Activated gamma-delta T cell treated with Interleukin-2 at 50 U/mL for 16 hours (primary cell): ENCODE measurements at places on chromosomes 12 and 14.

DNA sequence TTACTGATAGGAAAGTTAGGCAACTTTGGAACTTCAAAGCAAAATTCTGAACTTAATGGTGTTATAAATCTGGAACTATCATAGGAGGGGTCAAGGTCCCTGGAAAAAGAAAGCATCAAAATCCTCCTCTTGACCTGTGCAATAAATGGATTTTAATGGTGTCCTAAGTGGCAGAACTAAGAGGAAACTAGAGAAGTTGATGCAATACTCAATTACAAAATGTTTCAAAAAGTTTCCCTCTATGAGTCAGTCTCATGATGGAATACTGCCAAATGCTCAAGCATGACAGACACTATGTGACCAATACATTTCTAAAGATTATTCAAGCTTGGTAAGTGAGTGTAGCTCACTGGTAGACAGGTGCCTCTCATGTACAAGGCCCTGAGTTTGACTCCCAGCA is 47.7 kb upstream of the ERGIC2 start:
- DNase-seq = no peak

GRCh38 chr14:65239143-65239937 is 137.0 kb upstream of the MAX start:
- DNase-seq = no peak

DNA sequence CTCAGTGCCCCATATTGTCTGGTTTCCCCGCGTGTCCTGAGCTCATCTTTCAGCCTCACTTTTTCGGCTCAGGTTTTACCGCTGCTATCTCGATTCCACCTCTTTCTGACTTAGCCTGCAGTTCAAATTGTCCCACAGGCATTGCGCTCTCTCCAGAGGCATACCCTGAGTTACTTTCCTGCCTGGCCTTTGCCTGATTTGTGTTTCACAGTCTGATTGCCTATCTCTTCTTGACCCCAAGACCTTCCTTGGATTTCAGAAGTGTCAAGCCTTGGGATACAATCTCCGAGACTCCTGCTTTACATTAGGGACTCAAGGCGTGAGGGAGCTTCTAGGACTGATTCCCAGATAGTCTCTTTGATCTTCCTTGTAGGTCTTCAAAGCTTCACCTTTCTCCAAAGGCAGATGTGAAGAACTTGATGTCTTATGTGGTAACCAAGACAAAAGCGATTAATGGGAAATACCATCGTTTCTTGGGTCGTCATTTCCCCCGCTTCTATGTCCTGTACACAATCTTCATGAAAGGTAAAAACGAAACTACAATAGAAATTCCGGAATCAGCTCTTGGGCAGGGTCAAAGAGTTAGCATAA is 629 bp downstream of the LETMD1 start:
- no peak for DNase-seq

DNA sequence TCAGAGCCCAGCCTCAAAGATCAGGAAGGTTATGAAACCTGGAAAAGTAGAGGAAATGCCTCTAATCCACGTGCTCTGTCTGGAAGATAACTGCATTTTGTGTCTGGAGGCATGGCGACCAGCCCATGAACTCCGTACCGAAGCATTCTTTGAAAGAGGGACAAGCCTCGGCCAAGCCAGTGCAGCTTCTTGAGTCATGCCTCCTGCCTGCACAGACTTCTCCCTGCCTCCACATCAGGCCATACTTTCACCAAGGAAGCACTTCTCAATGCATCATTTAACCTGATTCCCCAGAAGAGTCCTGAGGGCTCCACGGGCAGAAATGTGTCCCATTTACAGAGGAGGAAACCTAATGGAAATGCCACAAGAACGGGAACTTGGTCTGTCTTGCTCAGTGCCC is 3.4 kb downstream of the ACTN1 start:
- DNase-seq = no peak

GRCh38 chr12:87793131-87793530 is 236.1 kb downstream of the C12orf50 start:
- DNase-seq = no peak

DNA sequence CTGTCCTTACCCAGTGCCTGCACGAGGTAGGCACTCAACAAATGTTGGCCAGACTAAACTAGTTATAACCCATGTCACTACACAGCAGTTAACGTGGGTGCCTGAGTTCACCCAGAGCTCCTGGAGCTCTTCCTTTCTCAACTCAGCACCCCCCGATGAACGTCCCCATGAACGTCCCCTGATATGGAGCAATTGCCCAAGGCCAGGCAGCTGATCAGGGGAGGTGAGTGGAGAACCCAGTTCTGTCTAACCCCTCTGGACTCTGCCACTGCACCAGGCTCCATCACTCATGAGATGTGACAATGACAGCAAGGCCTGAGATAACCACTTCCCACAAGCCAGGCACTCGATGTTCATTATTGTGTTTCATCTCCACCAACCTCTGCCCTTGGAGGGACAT is 199.0 kb downstream of the BCL11B start:
- DNase-seq = no peak

DNA sequence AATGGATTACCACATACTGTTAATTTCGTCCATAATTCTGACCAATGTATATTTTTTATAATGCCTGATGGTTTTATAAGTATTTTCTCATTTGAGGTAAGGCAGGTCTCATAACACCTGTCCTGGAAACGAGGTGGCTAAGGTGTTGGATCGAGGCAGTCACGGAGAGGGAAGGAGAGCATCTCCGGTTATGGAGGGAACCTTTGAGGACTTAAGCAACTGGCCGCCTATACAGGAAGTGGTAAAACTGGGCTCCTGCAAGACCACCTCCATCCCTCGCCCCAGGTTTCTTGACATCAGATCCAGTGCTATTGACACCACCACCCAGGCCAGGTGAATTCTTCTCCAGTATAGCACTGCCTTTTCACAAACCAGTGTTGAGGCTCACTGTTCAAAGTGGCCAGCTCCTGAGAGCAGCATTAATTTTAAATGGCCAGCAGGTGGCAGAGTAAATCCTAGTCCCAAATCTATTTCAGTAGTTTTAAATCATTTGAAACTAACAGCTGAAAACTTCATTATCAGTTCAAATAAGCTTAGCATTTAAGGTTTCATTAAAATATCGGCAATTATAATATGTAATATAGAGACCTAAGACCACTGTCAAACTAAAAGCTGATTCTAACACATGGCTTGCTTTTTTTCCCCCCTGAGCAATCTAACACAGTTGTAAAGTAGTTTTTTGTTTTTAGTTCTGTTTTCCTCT is 100.8 kb downstream of the PPM1A start:
- DNase-seq = peak; percentile 11

DNA sequence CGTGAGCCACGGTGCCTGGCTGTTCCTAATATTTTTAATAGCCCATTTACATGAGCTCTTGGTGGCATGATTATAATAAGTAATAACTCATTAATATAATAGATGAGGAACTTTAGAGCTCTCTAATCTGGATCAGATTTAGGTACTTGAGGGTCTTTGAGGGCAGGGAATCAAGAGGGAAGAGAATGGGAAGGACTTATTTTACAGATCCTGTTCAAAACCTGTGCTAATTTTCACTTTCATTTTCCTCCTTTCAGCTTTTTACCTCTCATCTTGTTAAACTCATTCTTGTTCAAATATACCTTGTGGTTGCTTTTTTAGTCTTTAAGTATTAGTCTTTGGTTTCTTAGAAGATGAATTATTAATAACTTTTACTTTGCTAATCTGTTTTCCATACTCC is 5.6 kb downstream of the NECAP1 start:
- no peak for DNase-seq

DNA sequence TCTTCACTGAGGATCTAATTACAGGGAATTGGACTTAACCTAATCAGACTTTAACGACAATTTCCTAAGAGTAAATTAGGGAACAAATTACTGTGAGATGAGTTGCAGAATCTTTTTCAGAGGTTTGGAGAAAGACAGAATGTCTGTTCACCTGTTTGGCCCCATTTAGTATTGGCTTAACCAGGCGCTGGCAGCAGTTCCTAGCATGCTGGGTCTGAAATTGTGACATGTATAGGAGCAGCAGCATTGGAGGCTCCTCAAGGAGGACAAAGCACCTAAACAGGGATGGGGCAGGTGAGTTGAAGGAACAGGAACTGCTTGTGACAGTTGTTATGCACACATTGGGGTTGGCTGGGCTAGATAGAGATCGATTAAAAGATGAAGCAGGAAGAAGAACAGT is 51.0 kb downstream of the KCNMB4 start:
- DNase-seq = no peak

DNA sequence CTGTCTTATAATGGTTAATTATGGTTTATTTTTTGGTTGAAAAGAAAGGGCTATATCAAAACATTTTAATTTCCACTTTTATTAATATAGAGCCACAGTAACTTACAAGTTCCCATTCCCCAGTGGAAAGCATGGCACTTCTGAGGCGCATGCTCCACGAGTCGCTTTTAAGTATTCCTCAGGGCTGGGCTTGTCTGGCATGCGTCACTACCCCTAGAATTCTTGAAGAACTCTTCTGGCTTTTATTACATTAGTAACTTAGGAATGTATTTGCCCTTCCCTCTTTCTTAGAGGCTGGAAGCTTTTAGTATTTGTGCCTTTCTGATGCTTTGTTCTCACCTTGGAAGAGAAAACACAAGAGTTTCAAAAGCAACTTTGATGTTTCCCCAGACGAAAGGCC is 81.1 kb downstream of the ESR2 start:
- DNase-seq = no peak

- no peak for DNase-seq
Measured at GRCh38 chr14:52402812-52403526, 88.9 kb downstream of the PTGER2 start.

GRCh38 chr14:92586963-92587699 is 73.5 kb downstream of the RIN3 start:
- DNase-seq = peak; percentile 18

- no peak for DNase-seq
Measured at GRCh38 chr12:119014368-119014767, 33.0 kb downstream of the SRRM4 start.

GRCh38 chr14:92656306-92657081 is 91.9 kb downstream of the LGMN start:
- DNase-seq = no peak

DNA sequence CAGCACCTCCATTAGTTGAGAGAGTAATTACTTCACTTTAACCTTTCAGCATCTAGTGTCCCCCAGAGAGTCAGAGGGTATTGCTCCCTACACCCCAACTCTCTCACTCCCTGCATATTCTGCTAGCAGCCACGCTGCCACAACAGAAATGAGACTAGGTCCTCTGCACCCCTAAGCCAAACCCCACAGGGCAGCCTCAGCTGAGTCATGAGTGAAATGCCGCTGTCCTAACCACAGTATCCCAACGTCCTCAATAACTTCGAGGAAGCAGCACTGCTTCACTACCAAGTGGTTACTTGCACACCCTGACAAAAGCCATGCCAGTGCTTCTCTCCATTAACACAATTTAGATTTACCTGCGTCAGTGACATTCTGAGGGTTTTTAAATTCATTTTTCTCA is 6.9 kb upstream of the LYZ start:
- DNase-seq = no peak

- DNase-seq = no peak
Measured at GRCh38 chr14:104743461-104744380, 9.2 kb upstream of the SIVA1 start.

GRCh38 chr12:3554371-3555115 is 63.5 kb downstream of the PRMT8 start:
- DNase-seq = no peak

- peak; percentile 73 for DNase-seq
Measured at GRCh38 chr12:47216150-47216677, 136.5 kb upstream of the AMIGO2 start.

GRCh38 chr12:118052324-118053070 is 8.5 kb downstream of the WSB2 start:
- DNase-seq = no peak

DNA sequence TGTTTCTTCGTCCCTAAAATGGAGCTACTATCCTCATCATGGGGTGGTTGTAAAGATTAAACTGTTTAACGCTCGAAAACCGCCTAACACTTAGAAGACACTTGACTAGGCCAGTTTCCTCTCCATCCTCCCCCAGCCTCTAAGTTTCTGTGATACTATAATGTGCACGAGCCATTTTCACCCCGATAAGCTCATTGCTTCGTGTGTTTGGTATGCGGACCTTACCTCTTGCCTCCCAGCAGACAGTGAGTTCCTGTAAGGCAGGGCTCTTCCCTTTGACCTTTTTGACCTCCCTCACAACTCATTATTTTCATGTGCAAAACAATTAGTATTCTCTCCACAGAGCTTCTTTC is 499 bp upstream of the GXYLT1 start:
- DNase-seq = no peak

GRCh38 chr14:29459531-29459930 is 468.1 kb downstream of the PRKD1 start:
- no peak for DNase-seq

GRCh38 chr14:92507174-92507768 is 6.3 kb upstream of the RIN3 start:
- no peak for DNase-seq

GRCh38 chr12:83386527-83387264 is 700.0 kb downstream of the TMTC2 start:
- DNase-seq = no peak

DNA sequence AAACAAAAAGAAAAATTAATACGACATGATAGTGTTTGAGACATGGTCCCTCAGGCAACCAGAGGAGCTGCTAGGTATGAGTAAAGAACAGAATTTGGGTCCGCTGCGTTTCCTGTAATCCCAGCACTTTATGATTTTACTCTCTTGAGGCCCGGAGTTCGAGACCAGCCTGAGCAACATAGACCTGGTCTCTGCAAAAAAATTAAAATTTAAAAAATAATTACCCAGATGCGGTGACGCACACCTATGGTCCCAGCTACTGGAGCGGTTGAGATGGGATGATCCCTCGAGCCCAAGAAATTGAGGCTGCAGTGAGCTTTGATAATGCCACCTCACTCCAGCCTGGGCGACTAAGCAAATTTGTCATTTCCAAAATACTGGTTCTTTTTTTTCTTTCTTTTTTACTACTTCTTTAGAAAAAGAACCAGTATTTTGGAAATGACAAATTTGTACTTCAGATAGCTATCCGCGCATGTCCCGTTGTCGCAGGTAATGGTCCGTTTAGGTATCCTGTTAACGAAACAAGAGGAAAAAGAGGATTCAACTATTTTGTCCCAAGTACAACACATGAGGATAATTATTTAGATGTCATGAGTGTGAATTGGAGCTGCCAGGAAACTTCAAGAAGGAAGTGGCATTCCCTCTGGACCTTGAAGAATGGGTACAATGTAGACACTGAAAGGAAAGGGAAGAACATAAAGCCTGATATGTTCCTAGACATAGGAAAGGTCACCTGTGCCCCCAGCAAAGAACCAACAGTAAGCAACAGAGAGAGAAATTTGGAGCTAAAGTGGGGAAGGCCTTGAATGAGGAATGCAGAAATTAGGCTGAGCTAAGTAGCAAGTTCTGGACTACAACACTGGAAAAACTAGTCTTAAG is 1.2 kb upstream of the HECTD1 start:
- no peak for DNase-seq

DNA sequence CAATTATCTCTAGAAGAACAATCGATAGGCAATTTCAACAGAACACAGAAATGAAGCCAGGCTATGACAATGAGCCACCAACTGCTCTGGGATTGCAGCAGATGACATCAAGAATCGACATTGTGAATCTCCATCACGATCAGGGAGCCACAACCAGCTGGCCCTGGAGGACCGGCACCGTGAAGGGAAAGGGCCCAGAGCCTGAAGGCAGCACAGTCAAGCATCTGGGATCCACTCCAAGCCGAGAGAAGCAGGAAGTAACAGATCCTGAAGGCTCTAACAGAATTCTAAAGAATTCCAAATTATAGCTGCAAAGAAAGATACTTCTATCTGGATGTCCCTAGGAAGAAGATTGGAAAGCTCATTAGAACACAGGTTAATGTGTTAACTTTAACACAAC is 61.0 kb downstream of the LRRC74A start:
- DNase-seq = no peak

- peak; percentile 80 for DNase-seq
Measured at GRCh38 chr14:51860164-51860824, at the start of gene GNG2. Gene GNG2, plus strand, starts transcription at chr14:51860612. Its CDS starts 90,067 bp downstream, at chr14:51950679.

- no peak for DNase-seq
Measured at GRCh38 chr14:86799244-86799647, 1193.7 kb downstream of the GALC start.
